ENCODE measurements at places on chromosomes 2 and 18.
A peak's percentile ranks its signal among the peaks of the same experiment; 100 is the strongest.

DNA sequence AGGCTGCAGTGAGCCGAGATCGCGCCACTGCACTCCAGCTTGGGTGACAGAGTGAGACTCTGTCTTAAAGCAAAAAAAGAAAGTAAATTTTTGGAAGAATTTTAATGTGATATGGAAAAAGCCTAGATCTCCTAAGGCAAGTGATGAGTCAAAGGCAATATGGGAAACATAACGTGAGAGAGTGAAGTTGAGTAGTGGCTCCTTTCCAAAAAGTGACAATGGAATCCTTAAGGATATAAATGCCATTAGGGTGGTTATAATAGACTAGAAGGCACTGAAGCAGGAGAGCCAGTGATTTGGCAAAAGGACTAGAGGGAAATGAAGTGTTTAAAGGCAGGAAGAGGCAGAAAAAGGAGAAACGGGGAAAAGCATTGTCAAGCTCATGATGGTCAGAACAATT, 25.6 kb downstream of the ARHGAP28 start:
- DNase-seq, result no peak

GRCh38 chr2:236965021-236965840, 120.5 kb upstream of the COPS8 start:
- DNase-seq, result no peak

DNA sequence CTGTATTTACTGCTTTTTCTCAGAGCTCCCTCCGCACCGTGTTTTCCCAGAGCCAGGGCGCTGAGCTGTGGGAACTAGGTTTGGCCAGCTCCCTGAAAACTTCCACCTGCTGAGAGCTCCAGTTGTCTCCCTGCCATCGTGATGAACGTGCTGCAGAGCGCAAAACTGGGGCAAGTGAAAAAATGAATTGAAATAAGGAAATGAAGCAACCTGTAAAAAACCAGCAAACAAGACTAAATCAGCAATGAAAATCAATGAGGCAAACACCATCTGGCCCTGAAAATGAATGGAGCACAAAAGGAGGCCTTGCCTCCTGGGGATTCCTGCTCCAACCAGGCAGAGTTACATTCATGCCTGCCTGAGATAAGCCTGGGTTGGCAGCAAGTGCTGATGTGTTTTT, 129.9 kb downstream of the MARCHF4 start:
- DNase-seq, result no peak

GRCh38 chr2:1816414-1816911, 72.1 kb upstream of the PXDN start:
- DNase-seq, result no peak

DNA sequence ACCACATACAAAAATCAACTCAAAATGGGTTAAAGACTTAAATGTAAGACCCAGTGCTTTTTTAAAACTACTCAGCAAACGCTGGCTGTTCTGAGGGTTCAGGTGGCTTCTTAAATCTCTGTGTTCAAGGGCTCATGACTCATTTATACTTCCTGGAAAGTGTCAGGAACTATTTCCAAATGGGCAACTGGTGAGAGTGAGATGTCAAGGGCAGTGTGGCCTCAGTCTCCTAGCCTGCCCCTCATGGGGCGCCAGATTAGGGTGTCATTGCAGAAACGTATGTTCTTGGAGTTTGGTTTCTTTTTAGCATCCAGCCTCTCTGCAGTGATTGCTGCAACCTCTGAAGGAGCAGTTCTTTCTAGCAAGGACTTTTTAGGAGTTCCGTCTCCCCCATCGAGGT, 485.4 kb downstream of the TNS1 start:
- no peak for DNase-seq

DNA sequence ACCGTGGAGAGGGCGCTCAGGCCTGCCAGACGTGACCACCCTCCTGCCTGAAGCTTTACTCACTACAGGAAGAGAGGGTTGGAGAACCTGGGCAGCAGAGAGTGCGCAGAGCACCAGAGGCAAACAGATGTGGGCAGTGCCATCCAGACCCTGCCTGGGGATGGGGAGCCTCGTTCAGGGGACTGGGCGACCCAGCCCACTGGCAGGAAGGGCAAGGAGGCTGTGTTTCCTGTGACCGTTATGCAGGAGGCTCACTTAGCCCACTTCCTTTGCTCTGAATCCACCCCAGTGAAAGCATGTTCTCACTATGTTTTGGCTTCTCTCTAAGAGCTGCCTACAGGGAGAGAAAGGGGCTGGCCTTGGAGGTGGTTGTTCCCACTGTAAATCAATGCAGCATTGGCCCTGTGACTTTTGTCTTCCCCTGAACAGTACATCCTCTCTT, 23.0 kb upstream of the ACKR3 start:
- DNase-seq, result peak; percentile 37

DNA sequence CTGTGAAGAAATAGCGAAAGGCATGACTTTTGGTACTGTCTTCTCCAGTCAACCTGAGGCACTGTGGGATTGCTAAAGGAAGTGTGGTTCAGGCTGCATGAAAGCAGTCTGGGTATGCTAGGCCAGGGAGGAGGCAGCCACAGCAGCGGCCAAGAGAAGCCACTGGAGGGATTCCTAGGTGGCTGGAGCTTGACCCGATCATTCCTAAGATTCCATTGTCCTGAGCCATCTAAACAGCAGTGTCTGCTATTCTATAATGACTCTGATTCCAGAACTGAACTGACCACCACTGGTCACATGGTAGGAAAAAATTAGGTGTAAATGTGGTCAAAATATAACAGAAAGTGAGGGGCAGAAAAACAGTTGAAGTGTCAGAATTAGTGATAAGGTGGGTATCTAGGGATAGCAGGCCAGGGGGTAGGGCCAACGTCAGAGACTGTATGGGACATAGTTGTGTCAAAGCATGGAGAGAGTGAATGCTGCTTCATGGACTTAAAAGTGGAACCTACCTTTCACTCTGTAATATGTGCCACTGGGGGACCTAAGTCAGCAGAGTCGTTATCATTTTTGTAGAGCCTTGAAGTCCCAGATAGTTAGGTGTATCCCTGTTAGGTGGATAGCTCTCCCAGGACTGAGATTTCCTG, 204.6 kb downstream of the CTNNA2 start:
- no peak for DNase-seq

DNA sequence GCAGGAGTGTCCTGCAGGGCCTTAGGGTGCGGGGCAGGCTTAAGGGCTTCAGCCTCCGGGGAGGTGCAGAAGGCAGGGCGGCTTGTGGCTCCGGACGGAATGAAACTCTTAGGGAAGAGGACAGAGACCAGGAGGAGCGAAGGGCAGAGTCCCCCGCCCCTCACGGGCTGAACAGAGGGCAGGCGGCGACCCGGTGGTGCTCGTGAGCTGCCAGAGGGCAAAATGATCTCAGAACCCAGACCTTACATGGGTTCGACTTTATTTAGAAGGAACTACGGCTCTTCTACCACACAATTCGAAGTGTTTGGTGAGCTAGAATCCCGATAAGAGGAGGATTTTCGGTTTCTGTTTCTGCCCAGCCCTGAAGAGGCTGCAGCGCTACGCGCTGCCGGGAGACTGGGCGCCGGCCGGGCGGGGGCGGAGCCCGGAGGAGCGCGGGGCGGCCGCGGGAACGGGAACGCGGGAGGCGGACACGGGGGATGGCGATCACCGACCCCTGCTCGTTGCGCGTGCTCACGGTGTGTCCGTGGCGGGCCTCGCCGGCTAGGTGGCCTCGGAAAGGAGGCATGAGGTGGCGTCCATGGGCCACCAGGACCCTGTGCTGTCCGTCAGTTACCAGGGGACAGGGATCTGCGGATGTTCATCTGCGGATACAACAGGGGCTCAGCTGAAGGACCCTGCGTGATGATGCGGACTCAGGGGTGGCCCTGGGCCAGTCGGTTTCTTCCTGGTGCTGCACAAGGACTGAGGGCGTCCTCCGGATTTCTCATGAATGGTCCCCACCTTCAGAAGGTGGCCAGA, 4.2 kb upstream of the SP100 start:
- DNase-seq, result peak; percentile 57

DNA sequence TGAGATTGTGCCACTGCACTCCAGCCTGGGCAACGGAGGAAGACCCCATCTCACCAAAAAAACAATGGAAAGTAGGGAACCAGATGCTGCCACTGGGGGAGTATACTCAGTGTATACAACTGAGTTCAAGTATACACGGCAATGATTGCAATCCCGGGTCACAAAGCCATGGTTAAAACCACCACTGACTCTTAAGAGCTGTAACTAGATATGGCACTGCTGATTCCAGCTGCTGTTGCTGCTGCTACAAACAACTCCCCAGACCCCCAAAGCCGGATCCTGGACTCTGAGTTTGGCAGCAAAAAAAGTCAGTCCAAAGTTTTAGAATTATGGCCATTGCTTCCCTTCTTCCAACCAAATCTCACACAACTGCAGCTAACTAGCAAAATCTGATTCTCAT, 43.7 kb upstream of the COX7A2L start:
- no peak for DNase-seq

GRCh38 chr2:122029456-122029855, 274.0 kb downstream of the TSN start:
- DNase-seq, result no peak

- no peak for DNase-seq
Observed at GRCh38 chr2:190450363-190450762, 42.2 kb downstream of the MFSD6 start.

- no peak for DNase-seq
Observed at GRCh38 chr2:226020956-226021355, 621.4 kb downstream of the NYAP2 start.

DNA sequence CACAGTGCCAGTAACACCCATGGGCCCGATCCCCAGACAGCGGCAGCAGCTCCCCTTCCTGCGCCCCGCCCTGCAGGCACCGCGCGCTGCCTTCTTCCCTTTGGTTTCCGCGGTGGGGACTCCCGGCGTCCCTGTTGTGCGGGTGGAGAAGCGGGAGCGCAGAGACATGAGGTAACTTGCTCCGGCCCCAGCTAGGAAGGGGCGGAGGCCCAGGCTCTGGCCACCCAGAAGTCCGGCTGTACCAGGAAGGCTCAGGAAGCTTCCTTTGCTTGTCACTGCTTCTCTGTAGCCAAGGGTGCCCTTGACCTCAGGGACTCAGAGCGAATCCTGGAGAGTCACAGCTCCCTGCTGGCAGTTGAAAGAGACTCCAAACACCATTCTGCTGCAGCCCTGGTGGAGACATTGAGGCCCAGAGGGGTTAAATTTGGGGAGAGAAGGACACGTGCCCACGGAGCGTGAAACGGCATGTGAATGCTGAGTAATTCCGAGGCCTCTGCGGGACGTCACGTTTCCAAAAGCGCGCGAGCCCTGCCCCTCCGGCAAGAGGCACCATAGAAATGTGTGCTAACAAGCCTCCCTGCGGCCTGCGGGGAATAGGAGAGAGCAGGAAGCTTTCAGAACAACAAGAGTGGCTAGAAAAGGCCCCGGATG, 6.7 kb upstream of the ADCY3 start:
- DNase-seq, result peak; percentile 18

- no peak for DNase-seq
Observed at GRCh38 chr2:100546469-100546868, 16.3 kb upstream of the PDCL3 start.

DNA sequence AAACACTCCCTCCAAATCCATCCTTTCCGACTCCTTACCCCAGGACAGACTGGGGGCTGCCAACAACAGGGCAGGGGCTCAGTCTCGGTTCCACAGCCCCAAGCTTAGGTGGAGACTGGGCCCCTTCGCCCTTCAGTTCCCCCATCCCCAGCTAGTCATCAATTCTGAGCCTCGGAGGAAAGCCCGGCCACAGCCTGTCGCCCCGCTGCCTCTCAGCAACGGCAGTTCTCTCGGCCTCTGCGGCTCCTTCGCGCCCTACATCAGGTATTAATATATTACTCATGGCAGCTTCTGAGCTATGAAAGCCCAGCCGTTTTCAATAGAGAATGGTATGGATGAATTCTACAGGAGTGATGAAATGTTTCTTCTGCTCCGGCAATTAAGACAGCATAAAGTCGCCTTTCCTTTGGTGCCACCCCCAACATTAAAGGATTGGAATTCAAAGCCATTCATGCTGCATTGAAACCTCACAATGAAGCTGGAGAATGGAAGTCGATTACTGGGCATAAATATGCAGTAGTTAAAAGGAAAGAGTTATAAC, 2.8 kb downstream of the HDAC4 start:
- DNase-seq, result no peak

DNA sequence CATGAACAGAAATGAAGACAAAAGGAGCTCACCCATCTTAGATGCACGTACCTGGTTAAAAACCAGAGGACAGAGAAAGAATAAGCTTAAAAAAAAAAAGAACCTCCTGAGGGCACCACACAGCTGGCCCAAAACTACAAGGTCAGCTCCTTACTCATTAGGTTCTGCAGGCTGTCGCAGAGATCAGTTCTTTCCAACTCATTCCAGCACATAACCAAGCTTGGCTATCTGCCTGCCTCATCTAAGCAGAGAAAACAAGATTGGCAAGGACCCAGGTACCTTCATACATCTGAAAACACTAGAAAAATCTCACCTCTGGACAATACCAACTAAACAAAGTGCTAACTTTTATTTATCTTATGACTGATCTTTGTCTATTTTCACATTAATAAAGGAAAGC, 89.9 kb downstream of the NOL10 start:
- DNase-seq, result no peak

GRCh38 chr2:96539215-96539920, 2.8 kb downstream of the ARID5A start:
- DNase-seq, result no peak

- DNase-seq, result no peak
Observed at GRCh38 chr18:61957801-61958516, 65.2 kb upstream of the RNF152 start.

DNA sequence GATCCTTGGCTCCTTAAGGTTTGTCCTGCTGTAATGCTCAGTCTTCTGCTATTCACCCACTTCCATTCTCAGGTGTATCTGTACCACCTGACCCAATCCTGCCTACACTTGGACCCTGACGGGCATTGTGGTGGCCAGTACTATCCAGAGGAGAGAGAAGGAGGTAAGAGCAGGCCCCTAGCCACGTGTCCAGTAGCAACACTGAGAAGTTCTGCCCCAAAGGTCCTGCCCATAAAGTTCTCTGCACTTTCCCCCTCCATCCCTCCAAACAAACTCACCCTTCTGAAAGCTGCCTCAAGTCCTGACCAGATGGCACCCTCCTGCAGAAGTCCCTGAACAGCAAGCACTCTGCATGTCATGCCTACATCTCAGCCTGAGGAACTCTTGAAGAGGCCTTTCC, 18.3 kb downstream of the TTC32 start:
- no peak for DNase-seq

GRCh38 chr18:58530801-58531200, 98.1 kb downstream of the ALPK2 start:
- DNase-seq, result no peak

GRCh38 chr2:132669908-132670495, at the start of gene LYPD1:
Gene LYPD1, minus strand, starts transcription at chr2:132670205. Its CDS starts 273 bp downstream, at chr2:132669932.
- DNase-seq, result no peak

GRCh38 chr2:169324581-169325260, 37.6 kb downstream of the LRP2 start:
- DNase-seq, result no peak

DNA sequence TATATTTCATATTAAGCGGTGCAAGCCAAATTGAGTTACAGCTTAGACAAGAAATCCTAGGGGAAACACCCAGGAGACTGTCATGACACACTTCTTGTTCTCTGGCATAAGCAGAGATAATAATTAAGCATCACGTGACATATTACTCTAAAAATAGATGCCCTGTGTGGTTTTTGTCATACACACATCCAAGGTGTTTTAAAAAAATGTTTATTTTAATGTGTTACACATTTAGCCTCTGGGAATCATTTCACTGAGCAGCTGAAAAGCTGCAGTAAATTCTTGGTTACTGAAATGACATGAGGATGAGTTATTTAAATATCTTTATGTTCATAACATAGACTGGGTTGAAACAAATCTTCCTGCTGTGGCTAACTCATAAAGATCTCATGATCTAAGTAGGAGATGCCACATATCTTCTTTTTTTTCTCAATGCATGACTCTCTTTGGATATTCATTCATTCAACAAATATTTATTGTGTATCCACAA, 38.0 kb upstream of the ERMN start:
- no peak for DNase-seq

GRCh38 chr2:119088416-119088815, 70.1 kb downstream of the C1QL2 start:
- DNase-seq, result no peak
